ELF-1 (cell line): ENCODE measurements at places on chromosomes 11 and 22.

- no peak for DNase-seq
Observed at GRCh38 chr11:102589047-102589459, 36.1 kb downstream of the MMP20 start.

GRCh38 chr22:37654563-37655251 is 3.8 kb upstream of the PDXP start:
- DNase-seq: no peak

DNA sequence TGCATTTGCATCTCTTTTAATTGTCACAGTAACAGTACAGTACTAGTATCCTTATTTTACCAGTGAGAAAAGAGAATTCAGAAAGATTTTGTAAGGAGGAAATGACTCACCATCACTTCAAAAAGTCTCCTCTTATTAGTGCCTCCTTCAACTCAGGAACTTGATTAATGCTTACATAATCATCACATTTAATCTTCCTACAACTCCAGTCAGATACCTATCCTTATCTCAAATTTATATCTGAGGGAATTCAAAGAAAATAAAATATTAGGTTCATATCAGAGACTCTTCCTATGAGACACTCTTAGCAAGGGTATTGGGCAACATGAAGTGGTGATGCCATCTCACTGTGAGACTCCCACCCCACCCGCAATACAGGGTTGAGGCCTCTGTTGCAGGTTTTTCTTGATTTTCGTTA is 26.1 kb upstream of the CTSC start:
- DNase-seq: no peak

DNA sequence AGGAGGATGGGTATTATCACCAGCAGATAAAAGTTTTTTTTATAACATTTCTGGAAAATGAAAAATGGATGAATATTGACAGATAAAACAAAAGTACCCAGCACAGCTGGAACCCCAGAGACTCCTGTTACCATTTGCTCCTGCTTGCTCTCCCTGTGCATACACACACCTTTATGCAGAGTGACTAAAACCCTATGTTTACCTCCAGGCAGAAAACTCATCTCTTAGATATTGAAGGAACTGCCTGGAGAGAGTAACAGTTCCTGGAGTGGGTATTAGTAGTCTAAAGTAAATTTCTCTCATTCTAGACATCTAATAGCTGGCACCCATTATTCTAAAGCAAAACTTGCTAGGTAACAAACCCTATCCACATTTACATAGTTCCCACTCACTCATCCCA is 38.0 kb downstream of the CYP2R1 start:
- no peak for DNase-seq

GRCh38 chr22:30357236-30357570 is 396 bp downstream of the CCDC157 start:
- no peak for DNase-seq

GRCh38 chr11:36073411-36074203 is 129.7 kb downstream of the LDLRAD3 start:
- DNase-seq: no peak
